EL (cell line): ENCODE measurements at places on chromosomes 3 and 15.

- no peak for DNase-seq
These were observed 109.1 kb downstream of the MINAR1 start for GRCh38 chr15:79541196-79541595.

GRCh38 chr3:44909063-44909462, 34.7 kb downstream of the TGM4 start:
- no peak for DNase-seq

DNA sequence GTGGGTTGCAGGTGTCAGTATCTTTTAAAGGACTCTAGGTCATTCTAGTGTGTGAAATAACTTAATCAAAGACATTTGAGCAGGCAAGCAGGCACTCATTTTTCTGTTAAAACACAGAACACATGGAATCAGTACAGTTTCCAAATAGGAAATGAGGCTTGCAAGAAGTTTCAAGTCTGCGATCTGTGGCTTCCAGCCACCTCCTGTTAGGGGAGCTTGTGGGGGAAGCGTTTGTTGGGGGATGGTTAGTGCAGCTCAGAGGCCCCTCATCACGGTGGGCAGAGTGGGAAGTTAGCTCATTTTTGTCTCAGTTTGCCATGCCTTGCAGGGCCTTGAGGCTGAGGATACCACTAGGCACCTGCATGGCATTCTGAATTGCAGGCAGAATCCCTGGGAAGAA, 59.9 kb downstream of the SLC6A11 start:
- DNase-seq = no peak

DNA sequence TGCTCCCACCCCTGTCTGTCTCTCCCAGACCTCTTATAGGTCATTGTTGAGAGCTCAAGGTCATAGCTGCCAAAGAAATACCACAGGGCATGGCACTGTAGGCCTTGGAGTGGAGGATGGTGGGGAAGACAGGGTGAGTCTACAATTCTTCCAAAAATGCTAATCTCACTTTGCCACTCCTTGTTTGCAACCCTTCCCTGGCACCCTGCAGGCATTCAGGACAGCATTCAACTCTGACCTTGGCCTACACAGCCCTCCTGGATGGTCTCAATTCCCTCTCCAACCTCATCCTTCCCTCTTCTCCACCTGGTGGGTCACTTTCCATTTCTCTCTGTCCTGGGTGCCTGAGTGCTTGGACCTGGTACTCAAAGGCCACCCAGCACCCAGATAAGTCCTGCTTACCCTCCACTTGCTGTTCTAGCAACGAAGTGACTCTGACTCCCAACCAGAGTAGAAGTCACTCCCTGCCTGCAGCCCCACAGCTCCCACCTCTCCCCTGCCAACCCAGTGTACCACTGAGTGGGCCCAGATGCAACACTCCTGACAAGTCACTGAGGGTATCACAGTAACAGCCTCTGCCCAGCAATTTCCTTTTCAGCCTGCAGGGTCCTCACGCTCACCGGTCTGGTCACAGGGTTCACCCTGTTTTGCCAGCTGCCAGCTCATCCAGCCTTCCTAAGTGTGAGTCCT, 36.6 kb downstream of the AMOTL2 start:
- no peak for DNase-seq

DNA sequence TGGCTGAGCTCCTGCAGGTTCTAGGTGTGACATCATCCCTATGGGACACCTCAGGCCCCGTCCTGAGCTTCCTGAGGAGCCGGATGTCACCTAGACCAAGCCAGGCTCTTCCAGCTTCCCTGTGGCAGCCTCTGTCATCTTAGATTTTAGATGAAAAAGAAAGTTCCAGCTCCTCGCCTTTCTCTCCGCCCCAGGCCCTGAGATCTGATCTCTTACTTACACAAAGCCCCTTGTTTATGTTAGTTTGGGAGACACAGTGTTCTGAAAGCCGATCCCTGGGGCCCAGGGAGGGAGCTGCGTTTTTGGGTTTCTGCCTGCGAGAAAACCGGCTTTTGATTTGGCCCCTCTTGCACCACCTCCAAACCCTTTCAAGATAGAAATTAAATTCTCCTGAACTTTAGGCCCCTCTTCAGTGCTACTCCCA, 40.2 kb upstream of the FAM107A start:
- DNase-seq = no peak

- no peak for DNase-seq
These were observed 68.0 kb upstream of the TAMM41 start for GRCh38 chr3:11914651-11915050.

DNA sequence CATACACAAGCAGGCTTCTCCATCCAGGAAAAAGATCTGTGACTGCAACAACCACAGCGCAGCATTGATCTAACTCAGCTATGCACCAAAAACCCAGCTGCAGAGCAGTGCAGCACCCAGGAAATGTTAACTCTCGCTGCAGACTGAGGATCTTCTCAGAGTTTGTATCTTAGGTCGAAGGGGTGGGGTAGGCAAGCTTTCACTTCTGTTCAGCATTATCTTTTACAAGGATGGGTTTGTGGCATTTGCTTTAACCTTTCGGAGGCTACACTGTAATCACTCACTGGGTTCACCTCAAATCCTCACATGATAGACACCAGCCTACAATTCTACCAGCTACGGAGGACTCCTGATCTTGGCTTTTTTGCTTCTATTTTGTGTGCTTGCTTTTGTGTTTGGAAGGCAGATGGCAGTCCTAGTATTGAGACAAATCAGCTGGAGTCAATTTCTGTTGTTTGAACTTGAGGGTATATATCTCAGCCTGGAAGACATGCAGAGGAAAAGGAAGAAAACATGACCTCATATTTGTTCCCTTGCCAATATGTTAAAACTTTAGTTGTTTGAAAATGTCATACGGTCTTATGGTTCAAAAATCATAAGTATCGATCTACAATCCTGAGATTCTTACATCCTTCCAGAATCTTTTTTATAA, 25.2 kb downstream of the LRRK1 start:
- no peak for DNase-seq

DNA sequence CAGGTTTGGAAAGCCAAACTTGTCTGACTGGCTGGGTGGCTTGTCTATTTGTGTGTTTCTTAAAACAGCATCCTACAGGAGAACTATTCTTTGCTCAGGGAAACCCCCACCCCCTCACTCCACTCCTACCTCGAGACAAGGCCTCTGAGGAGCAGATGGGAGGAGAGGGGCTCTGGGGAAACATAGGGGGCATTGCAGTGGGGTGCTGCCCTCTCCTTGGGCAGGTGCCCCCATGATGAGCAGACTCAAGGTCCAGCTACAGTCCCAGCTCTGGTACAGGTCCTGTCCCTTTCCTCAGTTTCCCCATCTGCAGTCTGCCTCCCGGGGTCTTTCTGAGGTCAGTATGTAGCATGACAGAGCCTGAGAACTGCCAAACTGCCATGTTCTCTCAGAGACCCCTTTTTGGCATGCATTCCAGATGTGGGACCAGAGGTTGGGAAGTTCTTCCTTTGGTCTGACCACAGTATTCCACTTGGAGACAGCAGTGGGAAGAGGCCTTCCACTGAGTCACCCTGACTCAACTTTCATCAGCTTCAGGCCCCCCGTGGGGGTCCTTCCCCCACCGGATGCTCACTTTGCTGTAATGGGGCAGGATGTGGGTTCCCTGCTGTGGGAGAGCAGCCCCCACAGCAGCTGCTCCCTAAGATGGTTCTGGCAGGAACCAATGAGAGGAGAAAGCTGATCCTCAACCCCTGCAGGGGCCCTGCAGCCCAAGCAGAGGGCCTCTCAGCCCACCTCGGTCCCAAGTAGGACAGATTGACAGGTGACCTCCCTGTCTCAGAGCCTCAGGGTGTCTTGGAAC, 32.3 kb upstream of the CYP11A1 start:
- DNase-seq = peak; percentile 87

DNA sequence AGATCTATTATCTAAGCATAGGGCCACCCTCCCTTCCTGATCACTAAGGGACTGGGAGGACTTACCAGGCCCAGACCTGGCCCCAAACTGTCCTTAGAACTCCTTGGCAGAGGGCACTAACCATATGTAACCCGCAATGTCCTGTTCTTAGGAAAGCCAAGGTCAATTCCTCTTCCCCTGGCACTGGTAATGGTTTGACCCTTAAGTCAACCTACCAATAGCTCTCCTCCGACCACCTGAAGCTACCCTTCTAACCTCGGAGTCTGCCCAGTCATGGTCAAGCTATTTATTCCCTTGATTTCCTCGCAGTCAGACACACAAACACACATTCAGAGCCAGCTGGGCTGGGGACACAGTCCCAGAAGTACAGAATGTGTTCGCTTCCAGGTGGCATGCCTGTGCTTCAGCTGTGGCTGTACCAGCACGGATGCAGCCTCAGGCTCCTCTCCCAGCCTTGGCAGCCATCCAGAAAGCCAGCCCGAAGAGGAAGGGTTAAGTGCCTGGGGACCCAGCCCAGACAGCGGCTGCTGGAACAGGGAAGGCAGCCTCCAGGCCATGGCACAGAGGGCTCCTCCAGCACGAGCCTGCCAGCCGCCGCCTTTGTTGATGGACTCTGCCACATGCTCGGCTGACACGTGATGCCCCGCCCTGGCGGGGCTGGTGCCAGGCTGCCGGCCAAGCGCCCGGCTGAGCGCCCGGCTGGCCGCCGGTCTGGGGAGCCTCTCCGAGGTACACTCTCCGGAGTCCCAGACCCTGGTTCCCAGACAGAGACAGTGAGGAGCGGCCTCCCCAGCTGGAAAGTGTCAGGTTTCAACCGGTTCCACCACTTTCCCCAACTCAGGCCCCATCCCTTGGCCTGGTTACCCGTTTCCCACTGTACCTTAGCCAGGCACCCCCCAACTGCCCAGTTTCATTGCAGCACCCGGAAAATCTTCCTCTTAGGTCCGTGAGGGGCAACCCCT, 5.5 kb downstream of the BMF start:
- DNase-seq = peak; percentile 73

- peak; percentile 94 for DNase-seq
These were observed 44.0 kb downstream of the PHLDB2 start for GRCh38 chr3:111903067-111903511.

DNA sequence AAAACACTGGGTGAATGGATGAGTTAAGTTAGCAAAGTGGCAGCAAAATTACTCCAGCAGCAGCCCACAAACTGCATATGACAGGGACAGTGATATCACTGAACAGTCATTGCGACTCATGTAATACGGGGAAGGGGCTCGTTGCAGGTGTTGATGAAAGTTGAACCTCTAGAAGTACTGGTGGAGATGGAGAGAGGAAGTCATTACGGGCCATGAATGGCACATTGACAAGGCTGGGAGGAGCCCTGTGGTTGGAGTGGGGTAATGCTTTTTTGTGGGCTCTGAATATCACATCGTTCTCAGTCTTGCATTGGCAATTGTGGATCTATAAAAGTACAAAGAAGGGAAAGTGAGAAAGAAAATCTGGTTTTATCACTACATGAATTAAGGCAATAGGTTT, 278.1 kb downstream of the ZPLD1 start:
- no peak for DNase-seq

GRCh38 chr3:158105710-158106253, 438 bp downstream of the SHOX2 start:
- peak; percentile 75 for DNase-seq

GRCh38 chr3:47377186-47377585, 3.6 kb upstream of the PTPN23 start:
- DNase-seq = no peak

- DNase-seq = peak; percentile 7
These were observed 666.9 kb downstream of the MECOM start for GRCh38 chr3:168996622-168997021.

GRCh38 chr3:101932326-101933068, 83.2 kb downstream of the NFKBIZ start:
- no peak for DNase-seq

- DNase-seq = peak; percentile 83
These were observed 472.6 kb upstream of the NECTIN3 start for GRCh38 chr3:110598847-110599490.

DNA sequence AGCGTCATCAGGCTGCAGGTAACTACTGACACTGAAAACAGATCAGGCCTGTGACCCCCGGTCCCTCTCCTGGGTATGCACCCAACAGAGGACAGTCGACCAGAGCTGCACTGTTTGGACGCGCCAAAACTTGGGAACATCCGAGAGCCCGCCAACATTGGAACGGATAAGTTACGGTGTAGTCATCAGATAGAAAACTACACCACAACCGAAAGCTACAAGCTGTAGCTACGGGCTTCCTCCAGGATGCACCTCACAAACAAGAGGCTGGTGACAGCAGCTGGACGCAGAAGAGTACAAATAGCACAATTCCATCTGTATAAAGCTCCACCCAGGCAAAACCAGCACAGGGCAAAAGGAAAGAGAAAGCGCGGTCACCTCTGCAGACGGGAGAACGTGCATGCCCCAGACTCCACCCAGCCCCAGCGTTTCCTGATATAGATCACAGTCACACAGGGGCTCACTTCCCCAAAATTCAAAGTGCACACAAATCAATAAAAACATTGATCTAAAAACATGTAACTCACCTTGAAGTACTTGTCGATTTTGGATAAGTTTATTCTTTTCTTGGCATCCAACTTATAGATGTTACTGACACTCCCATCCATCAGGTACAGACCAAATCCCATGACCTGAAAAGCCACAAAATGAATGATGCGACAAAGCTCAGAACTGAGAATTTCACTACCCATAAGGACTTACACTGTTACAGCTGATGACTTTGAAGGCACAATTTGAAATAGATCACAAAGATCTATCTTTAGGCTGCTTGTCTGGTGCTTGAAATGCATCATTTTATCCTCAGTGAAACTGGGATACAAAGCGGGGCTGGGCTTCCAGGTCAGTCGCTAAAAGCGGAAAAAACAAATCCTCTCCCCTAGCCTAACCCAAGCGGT, 43.3 kb downstream of the CYFIP1 start:
- DNase-seq = no peak

- DNase-seq = no peak
These were observed 53.0 kb upstream of the SNRPA1 start for GRCh38 chr15:101348015-101348414.

DNA sequence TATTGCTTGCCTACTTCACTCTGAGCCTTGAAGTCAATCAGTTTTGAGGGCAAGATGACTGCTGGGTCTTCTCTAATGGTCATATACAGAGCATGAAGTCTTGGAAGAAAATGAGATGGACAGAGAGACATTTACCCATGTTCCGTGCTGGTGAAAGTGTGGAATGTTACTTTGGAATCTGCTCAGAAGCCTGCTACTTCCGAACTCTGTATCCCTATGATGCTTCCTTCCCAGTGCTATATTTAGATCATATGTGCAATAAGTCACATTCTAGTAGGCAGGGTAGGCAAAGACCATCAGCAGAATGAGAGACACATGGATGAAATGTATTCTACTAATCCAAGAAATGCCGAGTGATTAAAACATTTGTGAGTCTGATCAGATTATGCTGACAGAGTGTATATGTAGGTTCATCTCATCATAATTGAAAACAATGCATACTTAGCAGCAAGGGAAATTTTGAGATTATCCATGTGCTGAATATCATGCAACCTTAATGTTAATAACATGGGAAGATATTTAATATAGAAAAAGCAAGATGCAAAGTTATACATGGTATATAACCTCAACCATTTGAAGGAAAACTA, 60.5 kb downstream of the RAB7A start:
- peak; percentile 44 for DNase-seq

- no peak for DNase-seq
These were observed 192.5 kb downstream of the GOLGA6L6 start for GRCh38 chr15:20348900-20349773.

GRCh38 chr3:186510374-186511079, 33.7 kb downstream of the CRYGS start:
- no peak for DNase-seq
